ENCODE measurements at places on chromosomes 13 and 19.
A peak's percentile ranks its signal among the peaks of the same experiment; 100 is the strongest.

- DNase-seq: no peak
Observed at GRCh38 chr13:65054277-65054676, 2175.9 kb downstream of the PCDH9 start.

GRCh38 chr19:38019396-38019724 is 112.4 kb downstream of the SIPA1L3 start:
- DNase-seq: no peak

DNA sequence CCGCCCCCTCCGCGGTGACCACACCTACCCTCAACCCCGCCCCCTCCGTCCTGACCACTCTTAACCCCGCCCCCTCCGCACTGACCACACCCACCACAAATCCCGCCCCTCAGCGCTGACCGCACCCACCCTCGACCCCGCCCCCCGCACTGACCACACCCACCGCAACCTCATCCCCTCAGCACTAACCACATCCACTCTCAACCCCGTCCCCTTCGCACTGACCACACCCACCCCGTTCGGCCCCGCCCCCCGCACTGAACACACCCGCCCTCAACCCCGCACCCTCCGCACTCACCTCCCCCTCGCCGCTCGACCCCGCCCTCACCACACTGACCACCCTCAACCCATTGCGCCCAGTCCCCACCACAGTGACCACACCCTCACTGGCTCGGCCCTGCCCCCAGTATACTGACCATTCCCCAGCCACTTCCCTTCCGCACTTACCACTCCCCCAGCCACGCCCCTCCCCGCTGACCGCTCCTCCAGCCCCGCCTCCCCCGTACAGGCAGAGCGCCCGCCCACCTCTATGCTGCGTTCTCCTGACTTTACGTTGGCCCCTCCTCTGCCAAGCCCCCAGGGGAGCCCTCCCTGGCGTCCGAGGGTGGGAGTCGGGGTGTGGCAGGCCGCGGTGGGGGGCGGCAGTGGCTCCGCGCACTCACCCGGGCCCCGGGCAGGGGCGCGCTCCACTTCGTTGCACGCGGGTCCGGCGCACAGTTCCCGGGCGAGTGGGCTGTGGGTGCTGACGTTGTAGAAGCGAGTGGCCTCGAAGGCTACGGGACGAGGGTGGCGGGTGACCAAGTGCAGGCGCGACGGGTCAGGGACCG is 8.4 kb downstream of the F2RL3 start:
- DNase-seq: peak; percentile 94

DNA sequence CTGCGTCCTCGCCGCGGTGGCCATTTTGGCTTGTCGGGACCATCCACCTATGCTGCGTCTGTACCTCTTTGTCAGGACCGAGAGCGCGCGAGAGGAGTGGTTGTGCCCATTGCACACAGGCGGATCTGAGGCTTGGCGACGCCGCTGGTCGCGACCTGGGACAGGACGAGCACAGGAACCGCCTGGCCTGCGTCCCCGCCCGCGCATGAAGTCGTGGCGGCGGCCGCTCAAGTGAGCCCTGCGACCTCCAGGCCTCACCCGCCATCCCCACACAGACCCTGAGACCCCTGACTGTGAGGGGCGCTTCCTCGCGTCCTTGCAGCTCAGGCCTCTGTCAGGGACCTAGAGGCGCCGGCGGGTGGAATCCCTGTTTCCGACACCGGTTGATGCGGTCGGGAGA is 16.8 kb downstream of the ZNF586 start:
- no peak for DNase-seq

- DNase-seq: no peak
Observed at GRCh38 chr13:30123575-30123974, 183.8 kb downstream of the KATNAL1 start.

DNA sequence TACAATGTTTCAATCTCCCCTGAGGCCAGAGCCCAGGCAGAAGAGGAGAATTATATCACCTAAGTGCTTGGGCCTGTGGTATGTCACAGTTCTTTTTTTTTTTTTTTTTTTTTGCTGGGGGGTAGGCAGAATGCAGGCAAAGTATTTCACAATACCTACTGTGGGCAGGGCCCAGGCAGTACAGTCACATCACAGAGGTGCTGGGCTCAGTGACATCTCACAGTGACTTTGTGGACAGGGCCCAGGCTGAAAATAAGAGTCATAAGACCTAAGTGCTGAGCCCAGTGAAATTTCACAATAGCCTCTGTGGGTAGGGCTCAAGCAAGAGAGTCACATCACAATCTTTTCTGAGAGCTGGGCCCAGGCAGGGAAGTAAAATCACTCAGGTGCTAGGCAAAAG is 15.9 kb upstream of the ZNF208 start:
- no peak for DNase-seq

- DNase-seq: no peak
Observed at GRCh38 chr19:7355151-7355820, 6.5 kb downstream of the ARHGEF18 start.

DNA sequence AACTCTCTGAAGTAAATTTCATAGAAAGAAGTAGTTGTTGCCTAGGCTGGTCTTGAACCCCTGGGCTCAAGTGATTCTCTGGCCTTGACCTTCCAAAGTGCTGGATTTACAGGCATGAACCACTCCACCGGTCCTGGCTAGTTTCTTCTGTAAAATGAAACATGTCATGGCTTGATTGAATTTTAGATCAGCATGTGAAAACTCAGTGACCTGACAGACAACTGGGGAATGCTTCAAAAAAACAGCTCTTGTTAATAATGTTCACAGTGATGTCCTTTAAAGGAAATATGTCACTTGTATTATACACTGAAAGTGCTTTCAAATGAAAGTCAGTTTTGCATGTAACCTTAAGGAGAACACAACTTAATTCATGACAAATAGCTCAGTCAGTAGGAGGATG is 118.2 kb downstream of the KLF5 start:
- no peak for DNase-seq

- no peak for DNase-seq
Observed at GRCh38 chr19:40590464-40591265, 10.5 kb upstream of the LTBP4 start.

DNA sequence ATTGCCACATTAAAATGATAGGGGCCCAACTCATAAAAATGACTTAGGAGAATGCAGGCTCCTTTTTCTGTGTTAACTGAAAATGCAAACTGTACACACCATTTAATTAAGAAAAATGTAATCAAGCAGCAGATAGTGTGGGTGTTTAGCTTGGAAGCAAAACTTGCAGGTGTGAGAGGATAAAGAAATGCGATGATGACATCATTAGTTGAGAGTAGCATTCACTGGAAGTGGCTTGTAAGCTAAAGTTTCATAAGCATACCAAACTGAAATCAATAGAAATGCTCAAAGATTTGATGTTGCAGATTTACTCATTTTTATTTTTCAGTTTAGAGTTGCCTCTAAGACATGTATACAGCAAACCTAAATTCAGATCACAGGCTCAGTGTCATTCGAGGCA is 86.6 kb downstream of the PRR20E start:
- no peak for DNase-seq

DNA sequence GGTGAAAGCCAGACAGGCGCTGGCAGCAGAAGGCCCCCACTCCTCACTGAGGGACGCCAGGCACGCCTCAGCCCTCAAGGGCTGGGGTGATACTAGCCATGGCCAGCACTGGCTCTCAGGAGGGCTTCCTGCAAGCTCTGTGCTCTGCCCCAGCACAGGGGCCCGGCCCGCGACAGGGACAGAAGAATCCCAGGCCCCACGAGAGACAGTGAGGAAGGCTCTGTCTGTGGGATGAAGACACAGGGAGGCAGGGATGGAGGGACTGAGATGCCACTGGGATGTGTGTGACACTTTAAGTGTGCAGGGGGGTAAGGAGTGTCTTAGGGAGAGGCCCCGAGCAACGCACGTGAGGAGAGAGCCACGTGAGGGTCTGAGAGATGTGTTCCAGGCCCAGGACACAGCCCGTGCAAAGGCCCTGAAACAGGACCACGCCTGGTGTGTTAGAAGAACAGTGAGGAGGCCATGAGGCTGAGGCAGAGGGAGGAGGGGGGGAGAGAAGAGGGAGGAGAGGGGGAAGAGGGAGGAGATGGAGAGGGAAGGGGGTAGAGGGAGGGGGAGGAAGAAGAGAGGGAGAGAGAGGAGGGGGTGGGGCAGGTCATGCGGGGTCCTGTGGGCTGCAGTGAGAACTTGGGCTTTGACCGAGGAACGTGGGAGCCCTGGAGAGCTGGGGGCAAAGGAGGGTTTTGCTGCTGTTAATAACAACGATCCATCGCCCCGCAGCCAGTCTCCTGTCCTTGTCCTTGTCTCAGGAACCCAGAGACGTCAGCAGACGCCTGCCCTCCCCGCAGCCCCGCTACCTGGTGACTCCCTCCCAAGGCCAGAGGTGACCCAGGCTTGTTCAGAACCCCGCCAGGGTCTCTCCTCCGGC is 7.2 kb downstream of the RPL36 start:
- DNase-seq: no peak

GRCh38 chr13:104980586-104980985 is 1554.9 kb downstream of the EFNB2 start:
- DNase-seq: no peak
